ENCODE measurements at places on chromosomes 6 and 20. TPM values are rescaled to one million over a fixed set of nuclear protein-coding genes. Genes with fewer than 3 reads are reported as not detected.

GRCh38 chr20:50017576-50018248 lies 34.9 kb downstream of the SNAI1 start:
- H3K27me3 ChIP-seq = peaks cover 9% of the 10 kb centered on the region
- peaks cover 2% of the 10 kb centered on the region for H3K4me1 ChIP-seq
- H3K27ac ChIP-seq = no peak overlapping the region
- DNase-seq = no peak
- no peaks in the 10 kb centered on the region for H3K36me3 ChIP-seq

DNA sequence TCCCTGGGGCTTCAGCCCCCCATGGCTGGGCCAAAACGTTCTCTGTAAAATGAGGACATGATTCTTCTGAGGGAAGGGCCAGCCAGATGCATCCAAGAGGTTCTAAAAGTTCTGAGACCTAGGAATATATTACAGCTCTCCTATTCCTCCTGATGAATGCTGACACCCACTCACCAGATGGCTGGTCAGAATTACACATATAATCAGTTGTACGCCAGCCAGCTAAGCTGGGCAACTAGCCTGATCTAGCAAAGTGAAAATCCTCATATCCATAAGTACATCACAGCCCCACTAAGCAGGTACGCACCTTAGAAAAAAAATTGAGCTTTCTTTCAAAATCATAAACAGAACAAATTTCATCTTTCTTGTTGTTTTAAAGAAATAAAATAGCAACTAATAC lies 34.8 kb downstream of the C6orf118 start:
- H3K4me3 ChIP-seq = no peak overlapping the region
- no peaks in the 10 kb centered on the region for H3K36me3 ChIP-seq

- H3K4me3 ChIP-seq = no peak overlapping the region
- no peak for DNase-seq
- H3K27me3 ChIP-seq = peaks cover 23% of the 10 kb centered on the region
- no peaks in the 10 kb centered on the region for H3K36me3 ChIP-seq
Measured at GRCh38 chr20:24208652-24209051, 220.1 kb upstream of the GGTLC1 start.

DNA sequence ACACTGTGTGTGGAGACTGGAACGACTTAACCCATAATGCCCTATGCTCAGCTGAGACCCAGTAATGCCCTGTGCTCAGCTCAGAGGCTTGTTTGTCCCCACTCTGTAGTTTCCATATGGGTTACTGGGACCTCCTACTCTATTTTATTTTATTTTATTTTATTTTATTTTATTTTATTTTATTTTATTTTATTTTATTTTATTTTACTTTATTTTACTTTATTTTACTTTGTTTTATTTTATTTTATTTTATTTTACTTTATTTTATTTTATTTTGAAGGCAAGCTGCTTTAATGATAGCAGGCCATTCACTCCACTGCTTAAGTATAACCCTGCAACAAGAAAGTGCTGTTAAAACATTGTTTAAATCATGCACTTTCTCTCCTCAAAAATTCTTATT lies 603.4 kb upstream of the JAG1 start:
- no peaks in the 10 kb centered on the region for H3K4me1 ChIP-seq
- no peaks in the 10 kb centered on the region for H3K27me3 ChIP-seq
- no peak for DNase-seq

TGM3 gene
- total RNA-seq = not detected

SLC22A1 gene
- total RNA-seq = 2.4 TPM

All from activated T-cell treated with anti-CD3 and anti-CD28 coated beads, Interleukin-2, amount 50 U/mL, for 72 hours (primary cell).